ENCODE measurements at places on chromosomes 11 and 22.
A peak's percentile ranks its signal among the peaks of the same experiment; 100 is the strongest.

DNA sequence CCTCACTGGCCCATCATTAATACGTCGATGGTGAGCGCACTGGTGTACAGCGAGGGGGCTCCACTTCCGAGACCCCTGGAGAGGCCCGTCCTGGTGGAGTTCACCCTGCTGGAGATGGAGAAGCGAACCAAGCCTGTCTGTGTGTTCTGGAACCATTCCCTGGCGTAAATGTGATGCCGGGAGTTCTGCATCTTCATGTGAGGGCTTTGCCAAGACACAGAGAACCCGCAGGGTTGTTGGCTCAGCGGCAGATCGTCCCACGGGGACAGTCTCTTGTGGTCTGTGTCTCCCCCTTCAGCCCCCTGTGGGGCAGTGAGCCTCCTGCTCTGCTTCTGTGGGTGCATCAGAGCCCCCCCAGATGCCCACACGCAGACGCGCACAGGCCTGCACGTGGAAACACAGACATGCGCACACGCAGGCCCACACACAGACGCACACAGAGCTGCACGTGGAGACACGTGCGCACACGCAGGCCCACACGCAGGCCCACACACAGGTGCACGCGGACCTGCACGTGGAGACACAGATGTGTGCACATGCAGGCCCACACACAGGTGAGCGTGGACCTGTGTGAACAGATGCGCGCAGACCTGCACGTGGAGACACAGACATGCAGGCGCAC, 55.8 kb upstream of the PRODH start:
- no peak for DNase-seq

GRCh38 chr11:79082907-79083306, 357.9 kb downstream of the TENM4 start:
- DNase-seq: no peak

- peak; percentile 81 for DNase-seq
Measured at GRCh38 chr11:113289431-113290187, 24.8 kb upstream of the TTC12 start.

DNA sequence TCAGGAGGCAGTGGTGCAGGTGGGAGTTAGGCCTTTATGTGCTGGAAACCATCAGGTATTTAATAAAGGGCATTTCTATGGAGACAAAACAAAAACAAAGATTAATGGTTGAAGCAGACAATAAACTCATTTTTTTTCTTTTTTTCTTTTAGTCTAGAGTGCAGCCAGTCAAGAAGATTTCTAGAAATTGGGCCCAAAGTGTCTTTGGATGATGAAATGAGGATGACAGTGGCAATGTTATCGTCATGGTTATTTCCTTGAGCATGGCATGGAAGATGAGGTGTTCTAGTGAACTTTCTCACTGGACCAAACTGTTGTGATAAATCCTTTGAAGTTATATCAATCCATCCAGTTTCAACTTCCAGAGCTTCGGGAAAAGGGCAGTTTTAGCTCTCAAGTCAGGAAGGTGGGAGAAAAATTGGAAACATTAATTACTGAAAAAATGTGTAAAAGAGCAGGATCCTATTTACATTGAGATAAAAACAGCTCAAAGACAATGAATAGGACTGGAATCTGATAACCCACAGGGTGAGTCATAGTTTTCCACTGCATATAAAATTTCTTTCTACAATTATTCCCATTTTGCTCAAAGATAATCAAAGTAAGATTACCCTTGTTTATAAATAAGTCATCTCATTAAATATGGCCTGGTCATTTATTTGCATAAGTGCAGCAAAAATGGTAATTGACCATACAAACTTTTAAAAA, 33.0 kb downstream of the PRR5L start:
- DNase-seq: no peak

GRCh38 chr22:44215287-44215686, 34.6 kb downstream of the PARVG start:
- no peak for DNase-seq

GRCh38 chr11:114449845-114450244, 10.6 kb downstream of the REXO2 start:
- DNase-seq: no peak

GRCh38 chr11:66316849-66317251, at the start of gene CD248:
Gene CD248 (minus strand): TSS chr11:66317044. CDS start chr11:66317027, 17 bp downstream.
- DNase-seq: no peak

- DNase-seq: no peak
Measured at GRCh38 chr11:44333271-44334218, 23.6 kb upstream of the ALX4 start.

- no peak for DNase-seq
Measured at GRCh38 chr11:34224434-34224966, 119.1 kb downstream of the NAT10 start.

DNA sequence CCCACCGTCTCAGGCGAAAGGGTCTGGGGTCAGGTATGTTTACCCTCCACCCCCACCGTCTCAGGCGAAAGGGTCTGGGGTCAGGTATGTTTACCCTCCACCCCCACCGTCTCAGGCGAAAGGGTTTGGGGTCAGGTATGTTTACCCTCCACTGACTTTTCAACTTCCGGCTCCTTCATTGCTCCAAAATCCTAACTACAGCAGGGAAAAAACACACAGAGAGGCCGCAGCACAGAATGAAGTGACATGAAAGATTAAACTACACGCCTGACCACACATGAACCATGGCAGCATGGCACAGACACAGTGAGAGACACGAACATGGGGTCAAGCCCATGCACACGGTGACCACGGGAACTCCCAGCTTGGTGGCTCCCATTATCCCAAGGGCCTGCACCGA, 634.9 kb upstream of the B3GAT1 start:
- DNase-seq: no peak

DNA sequence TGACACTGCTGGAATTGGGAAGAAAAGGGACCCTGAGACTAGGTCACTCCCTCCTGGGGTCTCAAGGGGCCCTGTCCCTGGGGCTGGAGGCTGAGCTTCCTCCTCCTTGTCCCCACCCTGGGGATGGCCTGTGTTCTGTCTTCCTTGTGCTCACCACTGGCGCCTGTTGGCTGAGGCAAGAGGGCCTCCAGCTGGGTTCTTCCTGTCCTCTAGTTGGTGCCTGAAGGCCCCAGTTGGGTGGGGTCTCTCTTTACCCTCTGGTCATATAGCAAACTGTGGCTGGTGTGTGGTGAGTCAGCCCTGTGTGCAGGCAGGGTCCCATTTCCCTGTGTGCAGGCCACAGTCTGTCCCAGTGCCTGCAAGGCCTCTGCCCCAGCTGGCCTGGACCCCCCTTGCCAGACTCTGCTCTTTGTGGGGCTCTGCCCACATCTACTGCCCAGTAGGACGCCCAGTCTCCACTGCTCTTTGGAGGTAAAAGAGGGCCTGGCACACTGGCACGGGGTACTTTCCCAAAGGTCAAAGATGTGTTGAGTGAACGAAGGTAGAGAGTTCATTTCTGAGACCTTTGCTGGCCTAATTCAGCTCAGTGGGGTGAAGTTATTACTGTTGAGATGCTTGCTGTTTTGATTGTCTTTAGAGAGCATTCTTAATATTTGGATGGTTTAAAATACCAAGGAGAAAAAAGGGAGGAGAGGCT, 55.1 kb upstream of the CLDN5 start:
- no peak for DNase-seq

DNA sequence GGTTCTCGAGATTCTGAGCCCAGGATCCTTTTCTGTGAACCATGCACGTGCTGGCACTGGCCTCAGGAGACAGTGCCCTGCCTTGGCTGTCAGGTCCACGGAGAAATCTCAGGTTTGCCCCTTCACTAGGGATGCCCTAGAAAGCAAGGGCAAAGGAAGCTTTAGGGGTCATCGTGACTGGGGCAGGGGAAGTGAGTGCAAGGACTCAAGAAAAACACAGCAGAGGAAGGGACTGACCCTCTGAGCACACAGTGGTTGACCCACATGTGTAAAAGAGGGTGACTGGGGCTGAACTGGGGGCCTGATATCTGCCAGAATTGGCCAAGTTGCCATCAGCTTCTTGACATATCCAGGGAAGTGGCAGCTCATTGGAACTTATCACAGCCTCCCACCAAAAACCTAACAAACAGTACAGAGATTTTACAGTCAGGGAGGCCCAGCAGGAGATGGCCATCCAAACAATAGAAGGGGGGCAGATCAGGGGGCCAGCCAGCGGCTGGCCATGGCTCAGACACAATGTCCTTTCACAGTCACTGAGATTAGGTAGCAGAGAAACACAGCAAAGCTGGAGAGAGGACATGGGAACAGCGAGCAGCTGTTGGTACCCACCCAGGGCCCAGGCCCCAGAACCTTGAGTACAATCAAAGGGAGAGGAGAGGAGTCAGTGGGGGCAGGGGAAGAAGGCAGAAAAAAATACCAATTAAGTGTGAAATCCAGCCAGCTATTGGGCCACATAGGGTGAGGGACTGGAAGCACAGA, 4.4 kb downstream of the TMEM121B start:
- DNase-seq: no peak

- no peak for DNase-seq
Measured at GRCh38 chr11:131850507-131850906, 480.1 kb downstream of the NTM start.

All from GM10248 (cell line).